ENCODE measurements at places on chromosomes 7 and 10.

- DNase-seq: peak; percentile 92
These were observed 2.7 kb upstream of the MUC17 start for GRCh38 chr7:101017064-101017777.

DNA sequence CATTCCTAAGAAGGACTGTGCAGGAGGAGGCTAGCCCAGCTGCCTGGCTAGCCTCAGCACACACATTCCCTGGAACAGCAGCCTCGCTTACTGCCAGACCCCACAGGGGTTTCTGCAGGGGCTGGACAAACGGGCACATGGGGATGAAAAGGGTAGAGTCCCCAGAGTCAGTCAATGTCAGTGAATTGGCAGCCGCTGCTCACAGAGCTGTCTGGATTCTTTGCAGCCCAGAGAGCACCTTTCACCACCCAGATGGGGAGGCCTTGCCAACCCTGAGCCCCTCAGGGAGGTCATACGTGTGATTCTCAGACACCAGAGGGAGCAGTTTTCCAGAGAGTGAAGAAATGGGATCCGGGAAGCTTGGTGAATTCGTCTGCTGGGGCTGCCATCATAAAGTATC is 143.3 kb downstream of the KCNMA1 start:
- peak; percentile 40 for DNase-seq

- DNase-seq: no peak
These were observed at the start of gene CLDN3 for GRCh38 chr7:73770002-73770859. CLDN3 (minus strand) TSS chr7:73770270; CDS start chr7:73770049, 221 bp downstream.

DNA sequence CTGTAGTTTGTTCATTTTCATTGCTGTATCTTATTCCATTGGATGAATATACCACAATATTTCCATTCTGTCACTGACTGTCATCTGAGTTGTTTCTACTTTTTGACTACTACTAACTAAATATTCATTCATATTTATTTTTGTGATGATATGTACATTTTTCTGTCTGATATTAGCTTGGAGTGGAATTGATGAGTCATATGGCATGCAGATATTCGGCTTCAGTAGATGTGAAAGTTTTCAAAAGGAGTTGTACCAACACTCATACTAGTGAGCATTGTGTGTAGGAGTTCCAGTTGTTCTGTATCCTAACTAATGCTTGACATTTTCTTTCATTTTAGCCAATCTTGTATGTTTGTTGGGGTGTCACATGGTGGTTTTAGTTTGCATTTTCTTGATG is 7.7 kb downstream of the RUNDC3B start:
- DNase-seq: no peak

DNA sequence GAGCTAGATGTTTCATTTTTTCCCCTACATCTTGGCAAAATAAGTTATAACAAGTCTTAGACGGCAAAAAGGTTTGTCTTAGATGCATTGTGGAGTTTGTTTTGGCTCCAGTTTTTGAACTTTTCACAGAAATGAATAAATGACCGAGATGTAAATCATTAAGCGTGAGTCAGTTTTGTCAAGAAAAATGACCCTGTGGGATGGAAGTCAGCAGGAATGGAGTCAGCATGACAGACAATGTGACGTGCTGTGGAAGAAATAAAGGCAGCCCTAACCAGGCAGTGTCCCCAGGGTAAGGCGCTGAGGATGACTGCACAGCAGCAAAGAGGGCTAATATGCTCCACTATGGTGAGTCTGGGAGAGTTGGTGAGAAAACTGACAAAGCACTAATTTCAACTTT is 163.2 kb downstream of the NOC3L start:
- no peak for DNase-seq

Measured in HFFc6 (cell line).